Glutamatergic neuron (in vitro differentiated cells): ENCODE measurements at places on chromosomes 12 and 14. TPM values are rescaled to one million over a fixed set of nuclear protein-coding genes. Genes with fewer than 3 reads are reported as not detected.
A peak's percentile ranks its signal among the peaks of the same experiment; 100 is the strongest.

GRCh38 chr14:105492031-105492970 is 1.3 kb downstream of the TEDC1 start:
- peak; percentile 14 for DNase-seq

GRCh38 chr12:92581604-92582003 is 121.2 kb upstream of the PLEKHG7 start:
- no peak for DNase-seq

DNA sequence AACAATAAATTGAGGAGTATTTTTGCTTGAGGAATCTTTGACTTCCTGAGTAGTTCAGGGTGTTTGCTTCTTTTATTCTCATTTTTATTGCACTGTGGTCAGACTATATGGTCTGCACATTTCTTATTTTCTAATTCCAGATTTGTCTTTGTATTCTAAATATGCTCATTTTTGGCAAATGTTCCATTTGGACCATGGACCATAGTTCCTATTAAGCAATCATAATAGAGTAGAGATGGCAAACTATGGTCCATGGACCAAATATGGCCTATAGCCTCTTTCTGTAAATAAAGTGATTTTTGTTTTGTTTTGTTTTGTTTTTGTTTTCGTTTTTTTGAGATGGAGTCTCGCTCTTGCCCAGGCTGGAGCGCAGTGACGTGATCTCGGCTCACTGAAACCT is 2.1 kb downstream of the GPRC5A start:
- DNase-seq = no peak

GRCh38 chr12:14314801-14315200 is 50.7 kb upstream of the ATF7IP start:
- DNase-seq = no peak

- DNase-seq = no peak
Observed at GRCh38 chr12:25376985-25377384, 126.3 kb upstream of the KRAS start.

DNA sequence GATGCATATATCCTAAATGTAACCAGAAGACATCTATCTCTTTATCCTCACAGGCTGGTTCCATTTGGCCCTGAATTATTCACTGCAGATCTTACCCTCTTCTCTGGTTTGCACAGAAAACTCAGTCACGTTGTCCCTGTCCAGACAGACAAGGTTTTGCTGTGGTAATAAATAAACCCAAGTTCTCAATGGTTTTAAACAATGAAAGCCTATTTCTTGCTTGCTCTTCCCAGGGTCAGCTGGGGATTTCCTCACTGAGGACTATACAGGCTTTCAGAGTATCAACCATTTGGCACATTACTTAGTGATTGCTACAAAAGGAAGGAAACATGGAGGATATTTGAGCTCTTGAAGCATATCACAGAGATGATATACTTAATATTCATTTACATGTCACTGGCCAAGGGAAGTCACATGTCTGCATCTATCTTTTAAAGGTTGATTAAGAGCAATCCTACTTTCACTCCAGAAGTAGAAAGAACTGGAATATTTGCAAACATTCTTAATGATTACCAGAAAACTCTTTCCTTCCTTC is 24.4 kb upstream of the E2F7 start:
- no peak for DNase-seq

DNA sequence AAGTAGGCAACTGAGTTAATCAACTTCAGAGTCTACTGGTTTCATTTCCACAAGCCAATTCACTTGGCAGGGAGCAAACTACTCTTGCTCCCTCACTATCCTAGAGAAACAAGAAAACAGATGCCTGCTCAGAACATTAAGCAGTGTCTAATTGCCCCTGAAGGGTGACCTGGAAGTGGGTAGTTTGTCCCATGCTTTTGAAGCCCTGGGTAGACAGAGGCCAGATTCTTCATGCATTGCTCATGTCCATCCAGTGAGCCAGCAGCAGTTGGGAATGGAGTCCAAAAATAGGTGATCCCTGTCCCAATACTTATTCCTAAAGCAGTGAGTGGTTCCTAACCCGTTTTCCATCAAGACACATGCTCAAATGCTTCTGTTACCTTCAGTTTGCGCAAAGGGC is 48.8 kb downstream of the BICDL1 start:
- DNase-seq = no peak

DNA sequence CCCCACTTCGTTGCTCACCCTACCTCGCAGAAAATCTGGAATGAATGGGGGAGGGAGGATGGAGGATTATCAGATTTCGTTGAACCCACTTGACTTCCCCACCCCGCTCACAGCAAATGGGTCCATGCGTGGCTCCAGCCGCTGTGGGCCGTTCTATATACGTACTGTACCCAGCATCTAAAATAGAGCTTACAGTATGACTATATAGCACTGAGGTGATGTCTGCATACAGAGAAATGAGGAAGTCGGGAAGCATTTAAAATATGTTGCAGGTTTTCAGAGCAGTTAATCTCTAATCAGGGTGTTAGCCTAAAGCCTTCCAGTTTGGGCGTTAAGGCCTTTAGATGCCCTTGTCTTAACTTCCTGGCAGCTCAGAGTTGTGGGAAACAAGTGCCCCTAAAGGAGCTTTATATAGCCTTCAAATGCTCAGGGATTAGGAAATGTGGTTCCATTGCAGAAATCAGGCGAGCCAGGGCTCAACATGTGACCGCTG is 1.4 kb downstream of the BICDL1 start:
- DNase-seq = no peak

DNA sequence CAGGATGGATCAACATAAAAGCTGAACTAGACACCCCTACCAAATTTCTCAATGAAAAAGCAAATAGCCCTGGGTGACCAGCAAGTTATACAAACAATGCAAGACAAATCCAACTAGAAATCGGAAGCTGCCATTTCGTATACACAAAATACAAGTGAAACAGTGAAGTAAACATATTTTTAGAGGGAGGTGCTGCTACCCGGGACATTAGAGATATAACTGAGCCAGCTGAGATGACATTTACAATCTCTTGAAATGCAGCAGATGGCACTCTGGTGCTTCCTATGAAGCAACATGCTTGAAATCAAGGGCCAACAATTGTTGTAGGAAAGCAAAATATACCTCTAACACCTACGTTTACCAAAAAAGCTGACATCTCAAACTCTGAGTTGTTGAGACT is 25.5 kb downstream of the BDKRB1 start:
- no peak for DNase-seq

DNA sequence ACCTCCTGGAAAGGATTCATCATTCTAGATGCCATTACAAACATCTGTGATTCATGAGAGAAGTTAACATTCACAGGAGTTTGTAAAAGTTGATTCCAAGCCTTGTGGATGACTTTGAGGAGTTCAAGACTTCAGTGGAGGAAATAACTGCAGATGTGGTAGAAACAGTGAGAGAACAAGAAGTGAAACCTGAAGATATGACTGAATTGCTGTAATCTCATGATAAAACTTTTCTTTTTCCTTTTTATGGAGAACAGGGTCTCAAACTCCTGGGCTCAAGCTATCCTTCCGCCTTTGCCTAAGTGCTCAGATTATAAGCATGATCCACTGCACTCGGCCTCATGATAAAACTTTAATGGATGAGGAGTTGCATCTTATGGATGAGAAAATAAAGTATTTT is 64.5 kb upstream of the GTF2A1 start:
- DNase-seq = no peak

- no peak for DNase-seq
Observed at GRCh38 chr12:100445081-100445481, 28.6 kb upstream of the NR1H4 start.

GRCh38 chr14:85583380-85583779 is 53.4 kb downstream of the FLRT2 start:
- DNase-seq = no peak

- no peak for DNase-seq
Observed at GRCh38 chr14:99755629-99756603, 37.3 kb upstream of the EML1 start.

DNA sequence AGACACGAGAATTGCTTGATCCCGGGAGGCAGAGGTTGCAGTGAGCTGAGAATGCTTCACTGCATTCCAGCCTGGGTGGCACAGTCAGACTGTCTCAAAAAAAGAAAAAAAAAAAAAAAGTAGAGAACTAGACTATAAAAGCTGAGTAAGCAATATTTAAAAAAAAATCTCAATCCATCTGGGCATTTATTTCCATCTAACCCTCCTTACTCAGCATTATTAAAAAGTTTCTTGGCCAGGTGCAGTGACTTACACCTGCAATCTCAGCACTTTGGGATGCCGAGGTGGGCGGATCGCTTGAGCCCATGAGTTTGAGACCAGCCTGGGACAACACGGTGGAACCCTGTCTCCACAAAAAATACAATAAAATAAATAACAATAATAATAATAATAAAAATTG is 4.5 kb downstream of the SUPT16H start:
- DNase-seq = no peak

GRCh38 chr12:57848208-57848607 is 1.7 kb upstream of the CTDSP2 start:
- no peak for DNase-seq

DNA sequence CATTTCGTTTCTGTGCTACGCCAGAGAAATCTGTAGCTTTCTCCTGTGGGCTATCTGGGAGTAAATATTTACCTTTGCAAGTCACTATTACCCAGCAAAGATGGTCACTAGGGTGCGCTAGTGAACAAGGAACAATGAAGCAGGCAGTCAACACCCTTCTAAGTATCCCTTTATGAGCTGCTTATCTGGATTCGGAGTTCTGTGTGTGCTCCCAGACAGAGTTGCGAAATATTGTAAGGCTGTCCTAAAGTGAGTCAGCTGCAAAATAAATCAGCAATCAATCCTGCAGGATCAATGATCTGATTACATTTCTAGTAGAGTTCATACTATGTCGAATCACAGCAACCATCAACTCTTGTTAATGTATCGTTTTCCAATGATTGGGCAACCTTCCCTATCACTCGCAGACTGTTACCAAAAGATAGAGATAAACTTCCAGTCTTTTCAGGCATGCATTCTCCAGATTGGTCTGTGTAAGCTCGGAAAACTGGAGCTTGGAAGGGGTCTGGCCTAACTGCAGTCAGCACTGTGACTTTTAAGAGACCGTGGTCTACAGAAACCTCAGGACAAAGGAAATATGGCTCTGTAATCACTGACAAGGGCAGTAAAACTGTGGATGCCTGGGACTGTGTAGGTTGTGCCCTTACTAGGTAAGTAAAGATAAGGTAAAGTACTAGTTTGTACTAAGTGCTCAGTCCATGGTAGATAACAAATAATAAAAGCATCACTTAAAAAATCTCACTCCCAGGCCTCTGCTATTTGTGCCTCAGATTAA is 133.5 kb downstream of the KCNK10 start:
- peak; percentile 71 for DNase-seq

- DNase-seq = no peak
Observed at GRCh38 chr12:95995238-95996031, 709 bp downstream of the HAL start.

- DNase-seq = no peak
Observed at GRCh38 chr14:83561261-83561660, 1968.7 kb upstream of the FLRT2 start.

GRCh38 chr12:47349137-47350061 is 269.6 kb upstream of the AMIGO2 start:
- DNase-seq = no peak

The OR6C2 gene
- total RNA-seq = not detected

The PZP gene
- total RNA-seq = not detected

The ZDHHC22 gene
- 77.3 TPM for total RNA-seq

The EXD2 gene
- total RNA-seq = 31.2 TPM

The PLEKHH1 gene
- 32.4 TPM for total RNA-seq
